Glutamatergic neuron (in vitro differentiated cells): ENCODE measurements at places on chromosomes 7 and 10. TPM values are rescaled to one million over a fixed set of nuclear protein-coding genes. Genes with fewer than 3 reads are reported as not detected.

- no peak for DNase-seq
Observed at GRCh38 chr10:26222563-26222962, 6.0 kb downstream of the GAD2 start.

- DNase-seq = no peak
Observed at GRCh38 chr10:94334857-94335256, 27.9 kb downstream of the NOC3L start.

GRCh38 chr7:107783648-107784047, 19.4 kb downstream of the SLC26A3 start:
- DNase-seq = no peak

DNA sequence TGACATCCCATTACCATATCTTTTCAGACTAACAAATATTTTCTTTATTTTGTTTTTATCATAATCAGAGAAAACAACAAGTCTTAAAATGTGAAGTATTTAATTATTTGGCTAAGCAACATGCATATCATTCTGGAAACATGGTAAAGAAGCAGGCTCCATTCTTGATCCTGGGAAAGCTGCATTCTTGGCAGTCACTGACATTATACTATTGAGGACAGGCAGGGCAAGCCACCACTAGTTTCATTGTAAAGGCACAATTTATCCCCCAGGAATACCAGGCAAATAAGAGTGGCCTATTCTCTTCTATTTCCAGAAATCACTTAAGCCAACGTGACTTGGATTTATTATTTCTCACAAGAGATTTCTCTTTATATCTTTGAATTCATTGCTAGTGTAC, 153.8 kb upstream of the AKR1E2 start:
- DNase-seq = no peak

- DNase-seq = no peak
Observed at GRCh38 chr7:5408777-5409176, 14.9 kb downstream of the TNRC18 start.

- DNase-seq = no peak
Observed at GRCh38 chr7:77727527-77727926, 31.3 kb downstream of the RSBN1L start.

GRCh38 chr10:74103560-74104258, 46.9 kb downstream of the AP3M1 start:
- DNase-seq = no peak

The IPMK gene
- total RNA-seq = 7.6 TPM

- DNase-seq = no peak
Observed at GRCh38 chr7:92668564-92668963, 78.4 kb upstream of the FAM133B start.

DNA sequence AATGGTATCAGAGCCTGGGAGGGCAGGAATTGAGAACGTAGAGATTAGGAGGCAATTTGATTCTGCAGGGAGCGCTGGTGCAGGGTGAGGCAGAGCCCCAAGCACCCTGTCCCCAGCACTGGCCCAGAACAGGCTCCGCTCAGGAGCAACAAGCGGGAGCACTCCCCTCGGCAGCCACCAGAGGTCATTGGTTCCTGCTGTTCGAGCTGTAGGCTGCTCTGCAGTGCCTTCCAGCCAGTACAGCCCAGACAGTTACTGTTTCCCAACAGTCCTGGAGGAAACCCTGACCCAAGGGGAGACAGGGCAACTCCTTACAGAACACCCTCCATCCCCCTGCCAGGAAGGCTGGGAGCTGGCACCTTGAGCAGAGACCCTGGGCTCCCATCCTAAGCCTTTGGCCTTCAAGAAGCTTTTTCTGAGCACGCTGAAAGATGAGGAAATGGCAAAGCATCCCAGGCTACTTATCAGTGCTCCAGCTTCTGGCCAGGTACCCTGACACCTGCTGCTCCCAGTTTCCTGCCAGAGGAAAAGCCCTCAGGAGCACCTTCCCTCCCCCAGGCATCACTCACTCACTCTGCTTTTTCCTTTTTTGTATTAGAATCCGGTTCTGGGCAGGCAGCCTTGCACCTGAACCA, 71.2 kb upstream of the EFCAB10 start:
- peak; percentile 91 for DNase-seq

DNA sequence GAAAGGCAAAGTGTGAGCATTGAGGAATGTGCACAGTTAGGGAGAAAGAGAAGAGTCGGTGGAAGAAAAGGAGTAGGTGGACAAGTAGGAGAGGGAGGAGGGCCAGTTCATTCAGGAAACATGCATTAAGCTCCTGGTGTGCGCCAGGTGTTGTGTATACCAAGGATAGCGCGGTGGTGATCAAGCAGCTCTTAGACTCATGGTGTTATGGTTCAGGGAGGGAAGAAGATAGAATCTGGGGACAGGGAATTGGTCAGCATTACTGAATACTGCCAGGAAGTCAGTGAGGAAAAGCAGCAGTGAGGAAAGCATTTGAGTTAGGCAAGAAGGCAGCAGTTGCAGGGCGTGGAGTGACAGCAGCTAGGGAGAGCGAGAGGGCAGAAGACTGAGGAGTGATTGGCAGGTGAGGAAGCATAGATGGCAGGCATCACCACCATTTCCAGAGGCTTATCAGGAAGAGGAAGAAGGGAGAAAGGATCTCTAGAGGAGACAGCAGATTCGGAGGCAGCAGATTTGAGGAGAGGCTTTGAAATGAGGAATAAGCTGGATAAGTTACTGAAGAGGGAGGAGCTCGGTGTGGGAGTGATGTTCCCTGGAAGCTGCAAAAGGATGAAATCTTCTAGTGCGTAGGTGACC, 265.6 kb downstream of the GFRA1 start:
- no peak for DNase-seq

The DNAH11 gene
- total RNA-seq = 0.22 TPM

DNA sequence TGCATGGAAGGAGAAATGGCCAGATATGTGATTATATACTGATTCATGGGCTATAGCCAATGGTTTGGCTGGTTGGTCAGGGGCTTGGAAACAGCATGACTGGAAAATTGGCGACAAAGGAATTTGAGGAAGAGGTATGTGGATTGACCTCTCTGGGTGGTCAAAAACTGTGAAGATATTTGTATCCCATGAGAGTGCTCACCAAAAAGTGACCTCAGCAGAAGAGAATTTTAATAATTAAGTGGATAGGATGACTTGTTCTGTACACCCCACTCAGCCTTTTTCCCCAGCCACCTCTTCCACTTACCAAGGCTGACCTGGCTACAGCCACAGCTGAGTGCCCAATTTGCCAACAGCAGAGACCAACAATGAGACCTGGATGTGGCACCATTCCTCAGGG, 146.7 kb downstream of the GPR37 start:
- DNase-seq = no peak

The ITIH5 gene
- total RNA-seq = 0.29 TPM

The FFAR4 gene
- not detected for total RNA-seq

- no peak for DNase-seq
Observed at GRCh38 chr10:78770167-78771090, 298.3 kb upstream of the ZMIZ1 start.

DNA sequence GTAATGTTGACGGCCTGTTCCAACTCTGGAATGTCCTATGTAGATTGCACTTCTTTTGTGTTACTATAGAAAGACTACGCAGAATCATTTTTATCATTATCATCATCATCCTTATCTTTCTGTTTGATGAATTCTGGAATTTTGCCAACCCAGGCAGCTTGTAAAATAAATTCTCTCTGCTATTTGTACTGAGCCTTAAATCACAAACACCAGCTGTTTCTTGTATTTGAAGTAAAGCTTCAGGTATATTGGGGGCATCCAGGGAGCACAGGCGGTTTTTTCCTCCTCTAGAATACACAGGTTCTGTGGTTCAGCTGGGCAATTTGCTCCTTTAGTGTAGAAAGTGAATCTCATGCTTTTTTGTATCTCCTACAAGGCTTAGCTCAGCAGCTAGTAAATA, 14.9 kb upstream of the CPA5 start:
- no peak for DNase-seq

DNA sequence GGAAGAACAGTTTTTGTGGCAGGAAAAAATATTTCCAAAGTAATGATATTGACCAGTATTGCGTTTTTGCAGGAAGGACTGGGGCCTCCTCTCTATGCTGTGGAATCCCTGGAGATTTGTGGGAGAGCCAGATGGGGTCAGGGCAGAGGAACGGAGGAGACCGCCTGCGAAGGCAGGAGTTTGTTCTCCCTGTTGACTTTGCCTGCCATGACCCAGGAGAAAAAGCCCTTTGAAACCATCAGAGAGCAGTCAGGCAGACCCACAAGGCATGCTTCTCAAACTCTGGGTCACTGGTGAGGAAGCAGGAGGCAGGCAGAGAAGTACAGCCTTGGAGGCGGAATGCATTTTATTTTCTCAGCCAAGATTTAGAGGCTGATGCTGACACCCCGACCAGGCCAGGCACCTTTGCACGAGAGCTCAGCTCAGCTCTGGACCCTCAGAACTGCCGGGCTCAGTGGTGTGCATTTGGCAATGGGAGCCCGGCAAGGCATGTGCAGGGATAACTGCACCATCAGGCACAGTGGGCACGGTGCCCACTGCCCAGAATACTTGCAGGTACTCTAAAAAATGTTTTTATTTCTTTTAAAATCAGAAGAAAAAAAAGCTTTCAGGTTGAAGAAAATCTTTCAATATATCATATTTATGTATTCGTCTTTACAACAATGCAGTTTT, 410.4 kb downstream of the RPS24 start:
- no peak for DNase-seq

GRCh38 chr10:74623786-74624185, 202.6 kb upstream of the KAT6B start:
- DNase-seq = no peak

DNA sequence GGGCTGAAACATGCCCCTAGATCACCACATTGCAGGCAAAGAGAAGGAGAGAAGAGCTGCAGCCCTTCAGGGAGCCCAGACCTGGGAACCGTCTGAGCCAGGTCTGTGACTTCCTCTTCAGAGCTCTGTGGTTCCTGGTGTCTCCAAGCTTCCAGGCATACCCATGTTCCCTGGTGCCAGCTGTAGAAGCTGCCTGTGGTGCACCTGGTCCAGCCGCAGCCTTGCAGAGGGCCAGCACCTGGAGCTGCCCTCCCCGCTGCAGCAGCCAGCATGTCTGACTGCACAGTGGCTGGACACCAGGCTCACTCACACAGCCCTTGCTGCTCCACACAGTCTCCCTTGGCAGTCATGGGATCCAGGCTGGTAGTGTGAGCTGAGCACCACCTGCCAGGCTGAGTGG, 33.6 kb downstream of the C7orf25 start:
- no peak for DNase-seq

The CTAGE4 gene
- 0.17 TPM for total RNA-seq

The CHRM2 gene
- not detected for total RNA-seq

- no peak for DNase-seq
Observed at GRCh38 chr10:47256751-47257336, 43.2 kb upstream of the GDF10 start.

The SLC39A12 gene
- not detected for total RNA-seq

DNA sequence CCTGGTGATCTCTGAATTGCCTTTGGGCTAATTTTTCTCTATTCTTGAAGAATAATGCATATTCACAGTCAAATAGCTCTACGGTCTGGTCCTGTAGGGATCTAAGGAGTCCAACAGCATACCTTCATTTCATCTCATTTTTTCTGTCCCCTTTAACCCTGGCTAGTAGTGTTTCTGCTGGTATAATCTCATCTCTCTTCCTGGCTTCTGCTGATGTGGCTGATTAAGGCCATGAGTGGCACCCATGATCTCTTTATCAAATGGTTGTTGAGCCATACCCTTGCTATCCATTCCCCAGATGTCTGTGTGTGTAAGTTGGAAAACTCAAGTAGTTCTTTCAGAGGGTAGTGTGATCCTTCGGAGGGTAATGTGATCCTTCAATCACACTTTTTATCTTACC, 119.5 kb downstream of the MARCHF5 start:
- DNase-seq = no peak
